ENCODE measurements at places on chromosomes 3 and 15.

- H3K27me3 ChIP-seq: no peaks in the 10 kb centered on the region
- peak; percentile 4 for DNase-seq
- no peak overlapping the region for H3K27ac ChIP-seq
Observed at GRCh38 chr3:12353796-12354525, 65.1 kb downstream of the PPARG start.

DNA sequence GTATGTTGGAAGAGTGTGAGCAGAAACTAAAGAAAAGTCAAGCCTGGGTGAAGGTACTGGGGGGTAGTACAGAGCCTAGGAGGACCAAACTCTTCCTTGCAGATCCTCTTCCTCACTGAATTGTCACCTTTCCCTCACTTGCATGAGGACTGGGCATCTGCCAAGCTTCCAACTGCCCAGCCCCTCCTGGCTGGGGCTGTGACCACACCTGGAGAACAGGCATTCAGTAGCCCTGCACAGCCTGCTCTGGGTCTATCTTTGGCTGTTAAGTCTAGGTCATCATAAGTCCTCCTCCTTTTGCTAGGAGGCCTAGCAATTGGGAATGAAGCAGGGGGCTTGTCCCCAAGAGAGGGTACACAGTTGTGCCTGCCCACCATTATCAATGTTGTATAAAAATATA, 55.2 kb downstream of the CAPN7 start:
- no peaks in the 10 kb centered on the region for H3K4me1 ChIP-seq
- no peak for DNase-seq
- H3K27ac ChIP-seq: no peak overlapping the region

GRCh38 chr3:117477214-117477755, 767.7 kb downstream of the TUSC7 start:
- no peaks in the 10 kb centered on the region for H3K4me1 ChIP-seq
- H3K27ac ChIP-seq: no peak overlapping the region
- DNase-seq: no peak
- no peak overlapping the region for H3K4me3 ChIP-seq

DNA sequence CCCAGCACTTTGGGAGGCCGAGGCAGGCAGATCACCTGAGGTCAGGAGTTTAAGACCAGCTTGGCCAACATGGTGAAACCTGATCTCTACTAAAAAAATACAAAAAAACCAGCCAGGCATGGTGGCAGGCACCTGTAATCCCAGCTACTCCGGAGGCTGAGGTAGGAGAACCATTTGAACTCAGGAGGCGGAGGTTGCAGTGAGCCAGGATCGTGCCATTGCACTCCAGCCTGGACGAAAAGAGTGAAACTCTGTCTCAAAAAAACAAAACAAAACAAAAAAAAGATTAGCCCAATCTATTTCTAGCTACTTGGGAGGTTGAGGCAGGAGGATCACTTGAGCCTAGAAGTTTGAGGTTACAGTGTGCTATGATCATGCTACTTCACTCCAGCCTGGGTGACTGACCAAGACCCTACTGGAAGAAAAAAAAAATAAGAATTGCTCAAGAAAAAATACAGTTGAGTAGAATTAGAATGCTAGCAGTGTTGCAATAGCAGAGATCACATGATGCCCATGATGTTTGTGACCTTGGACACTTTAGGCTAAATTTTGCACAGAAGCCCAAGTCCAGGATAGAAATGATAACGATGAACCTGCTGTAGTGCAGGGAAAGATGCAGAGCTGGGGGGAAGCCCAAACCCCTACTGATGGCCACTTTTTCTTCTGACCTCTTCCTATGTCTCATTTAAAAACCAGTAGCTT, 162.2 kb downstream of the LPP start:
- peaks cover 7% of the 10 kb centered on the region for H3K4me1 ChIP-seq
- no peak overlapping the region for H3K4me3 ChIP-seq
- no peaks in the 10 kb centered on the region for H3K27me3 ChIP-seq
- no peak overlapping the region for H3K27ac ChIP-seq

GRCh38 chr15:89912674-89913396, at the start of gene ARPIN:
ARPIN (minus strand) TSS chr15:89912952; CDS start chr15:89912835, 117 bp downstream.
- H3K4me3 ChIP-seq: peak within 1 kb of the TSS; percentile 60
- peak; percentile 68 for DNase-seq
- peak within 1 kb of the TSS; percentile 55 for H3K27ac ChIP-seq
- H3K36me3 ChIP-seq: no peaks in the 10 kb centered on the region
- peaks cover 7% of the 10 kb centered on the region for H3K4me1 ChIP-seq
